ENCODE measurements at places on chromosomes 4 and X. TPM values are rescaled to one million over a fixed set of nuclear protein-coding genes. Genes with fewer than 3 reads are reported as not detected.

The TEC gene
- 3.0 TPM for total RNA-seq

The BANK1 gene
- total RNA-seq = 0.47 TPM

The ZRSR2 gene
- 4.5 TPM for total RNA-seq

The CXXC4 gene
- total RNA-seq = 0.11 TPM

The TKTL1 gene
- total RNA-seq = 0.26 TPM

The VSIG1 gene
- total RNA-seq = 0.05 TPM

Measured in myocyte (in vitro differentiated cells).